Ovary (tissue), 10 donors: ENCODE measurements at places on chromosomes 5 and 9.

GRCh38 chr5:148186248-148187003, 16.4 kb upstream of the SPINK6 start:
- DNase-seq: no peak

- no peak for DNase-seq
Observed at GRCh38 chr9:110099236-110100095, 108.5 kb downstream of the C9orf152 start.

DNA sequence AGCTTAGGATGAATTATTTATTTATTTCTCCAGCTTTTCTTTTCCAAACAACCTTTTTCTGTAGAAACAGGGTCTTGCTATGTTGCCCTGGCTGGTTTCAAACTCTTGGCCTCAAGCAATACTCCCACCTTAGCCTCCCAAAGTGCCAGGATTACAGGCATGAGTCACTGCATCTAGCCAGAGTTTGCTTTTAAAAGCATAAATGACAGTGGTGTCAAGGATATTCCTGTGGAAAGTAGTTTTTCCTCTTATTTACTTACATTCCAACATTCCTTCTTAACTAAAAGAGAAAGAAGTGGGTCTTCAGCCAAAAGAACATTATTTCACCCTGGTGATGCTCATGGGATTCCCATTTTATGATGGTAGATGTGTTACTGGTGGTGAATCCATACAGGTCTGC, 62.4 kb downstream of the GRIA1 start:
- DNase-seq: no peak

DNA sequence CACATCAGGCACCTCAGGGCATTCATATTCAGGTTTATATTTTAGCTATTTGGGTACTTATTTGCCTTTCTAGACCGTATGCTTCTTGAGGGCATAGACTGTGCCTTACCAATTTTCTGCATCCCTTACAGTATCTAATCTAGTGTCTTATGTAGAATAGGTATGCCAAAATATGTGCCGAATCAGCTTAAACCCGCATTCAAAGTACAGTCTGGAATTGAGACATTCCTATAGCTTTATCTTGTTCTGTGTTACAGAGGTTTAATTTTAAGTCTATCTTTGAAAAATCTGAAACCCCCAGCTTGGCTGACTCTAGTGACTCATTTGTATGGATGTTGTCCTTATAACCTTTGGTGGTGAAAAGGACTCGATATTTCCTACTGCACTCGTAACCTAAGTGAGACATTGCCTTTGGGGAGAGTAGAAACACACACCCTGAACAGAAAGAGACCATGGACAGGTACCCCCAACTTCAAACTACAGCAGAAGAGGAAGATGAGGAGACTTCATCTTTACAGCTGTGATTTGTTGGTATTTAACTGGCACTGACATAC, 27.0 kb upstream of the TMOD1 start:
- no peak for DNase-seq

GRCh38 chr9:96150324-96151227, 151.4 kb downstream of the HSD17B3 start:
- DNase-seq: no peak

- DNase-seq: no peak
Observed at GRCh38 chr5:136025900-136026299, 2.9 kb upstream of the TGFBI start.

GRCh38 chr9:78031893-78032729, 500 bp upstream of the GNAQ start:
- DNase-seq: peak; percentile 93

- no peak for DNase-seq
Observed at GRCh38 chr9:35652829-35653209, 2.1 kb upstream of the SIT1 start.

DNA sequence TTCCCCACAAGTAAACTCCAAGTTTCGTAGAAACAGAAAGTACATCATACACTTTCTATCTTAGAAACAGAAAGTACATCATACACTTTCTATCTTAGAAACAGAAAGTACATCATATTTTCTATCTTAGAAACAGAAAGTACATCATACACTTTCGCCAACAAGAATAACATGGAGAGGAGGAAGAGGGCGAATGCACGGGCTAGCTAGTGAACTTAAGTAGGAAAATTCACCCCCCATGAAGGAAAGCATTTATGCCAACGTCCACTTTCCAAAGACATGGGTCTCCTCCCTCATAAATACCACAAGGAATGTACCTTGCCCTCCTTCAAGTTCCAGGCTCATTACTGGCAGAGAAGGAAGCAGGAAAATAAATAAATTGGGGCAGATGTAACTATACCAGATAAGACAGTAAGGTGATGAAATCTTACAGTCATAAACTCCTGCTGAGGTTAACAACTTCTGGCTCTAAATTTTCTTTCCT, 64.7 kb downstream of the FRMD3 start:
- no peak for DNase-seq

GRCh38 chr5:120151181-120151580, 312.9 kb upstream of the PRR16 start:
- no peak for DNase-seq

DNA sequence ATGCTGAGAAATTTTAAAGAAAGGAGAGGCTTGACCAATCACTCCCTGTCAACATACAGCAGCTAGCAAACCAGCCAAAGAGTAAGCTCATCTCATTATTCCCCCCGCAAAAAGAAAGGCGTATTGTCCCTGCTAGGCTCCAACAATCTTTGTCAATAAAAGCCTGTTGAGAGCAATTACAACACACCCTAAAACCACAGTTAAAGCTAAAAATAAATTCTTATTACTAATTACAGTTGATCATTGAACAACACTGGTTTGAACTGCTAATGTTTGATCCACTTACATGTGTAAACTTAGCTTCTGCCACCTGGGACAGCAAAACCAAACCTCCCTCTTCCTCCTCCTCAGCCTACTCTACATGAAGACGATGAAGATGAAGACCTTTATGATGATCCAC, 151.2 kb downstream of the TSSK1B start:
- no peak for DNase-seq

DNA sequence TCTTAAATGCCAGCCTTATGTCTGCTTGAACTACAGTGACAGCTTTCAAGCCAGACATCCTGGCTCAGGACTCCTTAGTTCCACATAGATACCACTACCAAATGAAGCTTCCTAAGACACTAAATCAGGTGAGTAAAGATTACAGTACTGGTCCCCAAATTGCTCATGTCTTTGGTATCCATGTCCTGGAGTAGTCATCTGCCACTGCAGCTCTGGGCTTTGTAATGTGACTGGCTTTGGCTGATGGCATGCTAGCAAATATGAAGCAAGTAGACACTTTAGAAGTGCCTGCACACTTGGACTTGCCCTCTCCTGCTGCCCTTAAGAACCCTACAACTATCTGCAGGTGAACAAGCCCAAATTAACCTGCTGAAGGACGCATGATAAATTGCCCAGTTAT, 334.9 kb downstream of the BNC2 start:
- no peak for DNase-seq

- DNase-seq: no peak
Observed at GRCh38 chr9:33190021-33190705, 23.0 kb upstream of the B4GALT1 start.

DNA sequence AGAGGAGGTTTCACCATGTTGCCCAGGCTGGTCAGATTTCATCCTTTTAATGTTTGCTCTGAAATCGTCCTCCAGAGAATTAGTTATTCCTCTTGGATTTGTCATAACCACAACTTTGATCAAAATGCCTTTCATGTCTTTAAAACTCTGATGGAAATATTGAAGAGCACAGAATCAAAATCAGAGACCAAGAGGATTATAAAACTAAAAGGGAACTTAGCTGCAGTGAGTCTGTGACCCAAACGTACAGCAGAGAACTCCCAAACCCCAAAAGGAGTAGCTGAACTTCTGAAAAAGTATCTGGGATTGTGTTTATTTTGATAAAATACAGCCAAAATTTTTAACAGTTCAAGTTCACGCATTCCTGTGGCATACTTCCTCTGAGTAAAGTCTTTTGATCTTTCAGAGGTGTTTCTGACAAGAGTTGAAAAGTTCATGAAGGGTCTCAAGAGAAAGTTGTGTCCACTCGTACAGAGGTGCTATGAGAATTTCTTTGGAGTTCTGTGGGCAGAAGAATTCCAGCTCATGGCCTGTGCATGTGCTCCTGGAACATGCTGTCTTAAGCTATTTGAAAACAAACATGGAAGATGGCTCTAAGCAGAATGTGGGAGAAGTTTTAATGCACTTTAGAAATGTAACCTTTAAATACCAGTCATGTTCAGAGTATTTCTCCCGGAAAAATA, 124.0 kb downstream of the ESM1 start:
- no peak for DNase-seq

DNA sequence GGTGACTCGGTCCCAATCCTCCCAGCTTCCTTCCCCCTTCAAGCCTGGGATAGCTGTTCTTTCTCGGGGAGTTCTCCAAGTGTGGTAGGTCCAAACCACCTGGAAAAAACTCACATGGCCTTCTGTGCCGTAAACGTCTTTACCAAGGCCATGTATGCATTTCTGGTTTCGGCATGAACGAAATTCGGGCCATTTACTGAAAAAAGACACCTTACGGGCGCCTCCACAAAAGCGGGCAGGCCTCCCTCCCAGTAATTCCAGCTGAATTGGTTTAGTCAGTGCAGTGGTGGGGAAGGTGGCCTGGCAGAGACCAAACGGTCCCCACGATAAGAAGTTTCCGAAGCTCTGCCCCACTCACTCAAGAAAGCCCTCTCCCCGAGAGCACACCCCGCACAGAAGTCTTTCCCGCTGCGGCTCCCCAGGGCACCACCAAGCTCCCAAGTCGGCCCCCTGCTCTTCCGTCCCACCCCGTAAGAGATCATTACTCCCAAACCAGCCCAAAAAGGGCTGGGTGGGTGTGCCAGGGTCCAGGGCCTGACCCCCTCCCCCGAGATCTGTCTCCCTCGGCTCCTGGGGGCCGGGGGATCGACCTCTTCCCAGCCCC, 86.3 kb upstream of the MELK start:
- no peak for DNase-seq

- DNase-seq: peak; percentile 86
Observed at GRCh38 chr5:132410451-132411303, 41.2 kb downstream of the SLC22A5 start.

- DNase-seq: no peak
Observed at GRCh38 chr5:82659115-82659514, 381.0 kb upstream of the RPS23 start.

DNA sequence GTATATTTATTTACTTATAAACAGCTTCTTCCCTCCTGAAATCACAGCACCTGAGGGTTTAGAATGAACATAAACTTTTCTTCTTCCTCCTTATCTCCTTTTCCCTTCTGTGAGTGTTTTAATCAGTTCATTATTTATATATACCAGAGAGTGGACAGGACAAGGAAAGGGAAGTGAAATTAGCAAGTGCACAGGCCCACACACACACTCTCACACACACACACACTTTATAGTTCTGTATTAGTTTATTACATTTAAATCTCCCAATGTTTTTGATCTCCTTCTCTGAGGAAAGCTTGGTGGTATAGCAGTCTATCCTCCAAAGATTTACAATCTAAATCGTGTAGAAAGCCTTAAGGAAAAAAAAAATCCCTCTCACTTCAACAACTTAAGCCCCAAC, 353.5 kb downstream of the NDUFS4 start:
- no peak for DNase-seq

- no peak for DNase-seq
Observed at GRCh38 chr5:143228597-143229293, 174.7 kb downstream of the NR3C1 start.

- peak; percentile 75 for DNase-seq
Observed at GRCh38 chr5:74257645-74258313, 382.7 kb downstream of the ENC1 start.

- no peak for DNase-seq
Observed at GRCh38 chr9:6605202-6605601, 40.3 kb downstream of the GLDC start.

DNA sequence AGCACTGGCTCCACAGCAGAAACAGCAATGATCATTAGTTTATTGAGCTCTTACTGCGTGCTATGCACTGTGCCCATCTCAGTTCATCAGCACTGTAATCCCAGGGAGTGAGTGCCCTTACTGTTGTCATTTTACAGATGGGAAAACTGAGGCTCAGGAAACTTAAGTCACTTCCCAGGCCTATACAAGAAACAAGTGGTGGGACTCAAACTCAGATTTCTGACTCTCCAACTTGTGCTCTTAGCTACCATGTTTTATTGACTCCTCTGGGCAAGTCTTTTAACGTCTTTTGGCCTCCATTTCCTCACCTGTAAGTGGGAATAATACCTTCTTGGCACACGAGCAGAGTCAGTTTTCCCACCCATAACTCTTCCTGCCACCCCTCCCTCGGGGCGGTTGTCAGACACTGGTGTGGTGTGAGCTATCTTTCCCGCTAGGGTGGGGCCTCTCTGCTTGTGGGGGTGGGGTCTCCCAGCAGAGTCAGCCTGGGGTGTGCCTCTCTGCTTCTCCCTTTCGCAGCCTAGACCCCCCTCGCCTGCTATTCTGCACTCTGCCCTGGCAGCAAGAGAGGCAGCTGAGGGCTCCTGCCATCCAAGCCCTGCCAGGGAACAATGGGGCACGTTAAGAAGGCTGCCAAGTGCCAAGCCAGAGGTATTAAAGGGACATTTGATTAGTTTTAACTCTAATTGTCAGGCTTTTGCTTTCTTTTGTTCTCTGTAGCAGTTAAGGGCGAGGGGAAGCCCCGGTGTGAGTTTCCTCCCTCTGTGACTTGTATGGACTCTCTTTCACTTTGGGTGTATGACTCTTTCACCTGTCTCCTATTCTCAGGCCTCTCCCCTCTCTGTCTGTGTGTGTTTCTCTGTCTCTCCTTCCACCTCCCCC, 12.1 kb downstream of the GALNT10 start:
- DNase-seq: no peak

GRCh38 chr9:73231203-73231602, 79.5 kb downstream of the ANXA1 start:
- no peak for DNase-seq
